Stimulated activated CD8-positive, alpha-beta memory T cell treated with anti-CD3 and anti-CD28 coated beads, Interleukin-15, amount 100 ng/mL, for 48 hours (primary cell): ENCODE measurements at places on chromosomes 7 and 10.

- DNase-seq = no peak
Observed at GRCh38 chr7:31234836-31235605, 105.5 kb downstream of the NEUROD6 start.

DNA sequence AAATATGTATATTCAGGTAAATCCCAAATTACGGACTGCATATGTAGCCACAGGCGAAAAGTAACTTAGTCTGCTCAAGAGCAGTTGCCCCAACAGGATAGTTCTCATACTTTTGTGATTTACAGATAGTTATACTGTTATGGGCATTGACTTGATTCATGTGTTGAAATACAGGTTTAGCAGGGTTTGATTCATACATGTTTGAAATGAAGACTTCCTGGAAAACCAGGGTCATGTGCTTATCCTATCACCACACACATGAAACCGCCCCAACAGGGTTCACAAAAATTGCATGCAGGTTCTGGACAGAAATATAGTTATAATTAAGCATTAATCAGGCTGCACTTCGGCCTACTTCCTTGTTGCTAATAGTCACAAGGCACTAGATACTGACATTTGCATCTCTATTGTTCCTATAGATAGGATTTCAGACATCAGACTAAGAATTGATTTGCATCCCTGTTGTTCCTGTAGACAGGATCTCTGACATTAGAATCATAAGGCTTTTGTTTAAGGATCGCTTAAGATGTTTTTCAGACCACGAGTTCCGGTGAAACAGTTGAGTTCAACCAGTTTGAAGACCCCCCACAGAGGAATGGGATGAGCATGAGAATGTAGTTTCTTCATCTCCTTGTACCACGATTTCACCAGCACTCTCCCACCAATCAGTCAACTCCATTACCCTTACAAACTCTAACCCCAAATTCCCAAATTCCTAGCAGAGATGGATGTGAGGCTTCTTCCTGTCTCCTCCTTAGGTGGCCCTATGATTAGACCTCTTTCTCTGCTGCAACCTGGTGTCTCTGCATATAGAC lies 2.0 kb upstream of the ZNF398 start:
- DNase-seq = no peak

DNA sequence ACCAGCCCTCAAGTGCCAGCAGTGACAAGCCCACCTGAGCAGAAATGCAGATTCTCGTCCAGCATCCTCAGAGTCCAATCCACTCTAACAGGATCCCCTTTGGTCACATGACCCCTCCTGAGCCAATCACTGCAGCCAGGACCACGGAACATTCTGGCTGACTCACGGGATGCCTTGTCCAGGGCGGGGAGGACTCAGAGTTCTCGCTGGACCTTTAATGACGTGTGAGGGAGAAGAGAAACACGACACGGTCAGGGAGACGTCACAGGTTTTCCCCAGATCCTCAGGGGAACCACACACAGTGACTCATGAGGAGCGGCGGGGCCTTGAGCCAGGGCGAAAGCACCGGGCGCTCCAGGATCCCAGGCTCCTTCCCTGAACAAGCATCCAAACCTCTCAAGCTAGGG lies 155.7 kb downstream of the PTPRN2 start:
- no peak for DNase-seq

- no peak for DNase-seq
Observed at GRCh38 chr7:149776848-149777407, 3.5 kb upstream of the ZNF467 start.

DNA sequence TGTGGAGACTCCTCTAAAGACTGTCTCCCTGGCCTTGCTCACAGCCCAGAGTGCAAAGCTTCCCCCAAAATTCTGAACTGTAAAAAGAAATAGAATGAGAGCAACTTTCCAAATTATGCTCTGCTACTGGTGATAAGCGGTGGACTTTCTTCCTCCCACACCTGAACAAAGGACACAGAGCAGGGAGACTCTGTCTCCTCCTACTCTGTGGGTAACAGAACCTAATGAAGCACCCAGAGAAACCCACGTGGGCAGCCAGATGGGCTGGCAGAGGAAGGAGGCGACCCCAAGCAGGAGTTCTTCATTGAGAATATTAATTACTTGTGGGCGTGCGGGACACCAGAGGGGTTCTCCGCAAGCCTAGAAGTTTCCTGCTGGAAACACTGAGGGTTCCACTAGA lies 139.5 kb downstream of the KMT2E start:
- no peak for DNase-seq

DNA sequence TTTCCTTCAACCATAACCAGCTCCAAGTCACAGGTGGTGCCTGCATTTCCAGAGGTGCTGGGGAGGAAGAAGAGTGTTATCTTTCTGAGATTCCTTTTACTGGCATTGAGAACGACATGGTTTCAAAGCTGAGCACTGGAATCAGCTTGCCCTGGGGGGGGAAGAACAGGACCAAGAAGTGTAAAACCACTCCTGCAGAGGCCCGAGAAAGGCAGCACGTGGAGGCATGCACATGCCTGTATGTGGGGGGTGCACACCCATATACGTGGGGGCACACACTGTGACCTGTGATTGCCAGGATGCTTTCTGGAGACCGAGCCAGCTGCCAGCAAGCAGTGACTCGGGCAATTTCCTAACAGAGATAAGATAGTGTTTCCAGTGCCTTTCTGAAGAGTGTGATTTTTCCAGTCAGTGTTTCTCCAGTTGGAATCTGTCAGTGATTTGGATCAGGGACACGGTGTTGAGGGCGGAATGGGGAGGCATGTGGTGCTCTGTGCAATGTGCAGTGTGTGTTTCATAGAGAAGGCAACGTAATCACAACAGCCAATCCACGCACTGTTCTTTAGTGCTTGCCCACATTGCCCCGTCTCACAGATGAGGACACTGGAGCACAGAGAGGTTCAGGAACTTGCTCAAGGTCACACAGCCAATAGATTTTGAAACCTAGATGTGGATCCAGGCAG lies 4.2 kb downstream of the LRRC27 start:
- DNase-seq = no peak

GRCh38 chr7:5375925-5376324 lies 47.7 kb downstream of the TNRC18 start:
- no peak for DNase-seq

DNA sequence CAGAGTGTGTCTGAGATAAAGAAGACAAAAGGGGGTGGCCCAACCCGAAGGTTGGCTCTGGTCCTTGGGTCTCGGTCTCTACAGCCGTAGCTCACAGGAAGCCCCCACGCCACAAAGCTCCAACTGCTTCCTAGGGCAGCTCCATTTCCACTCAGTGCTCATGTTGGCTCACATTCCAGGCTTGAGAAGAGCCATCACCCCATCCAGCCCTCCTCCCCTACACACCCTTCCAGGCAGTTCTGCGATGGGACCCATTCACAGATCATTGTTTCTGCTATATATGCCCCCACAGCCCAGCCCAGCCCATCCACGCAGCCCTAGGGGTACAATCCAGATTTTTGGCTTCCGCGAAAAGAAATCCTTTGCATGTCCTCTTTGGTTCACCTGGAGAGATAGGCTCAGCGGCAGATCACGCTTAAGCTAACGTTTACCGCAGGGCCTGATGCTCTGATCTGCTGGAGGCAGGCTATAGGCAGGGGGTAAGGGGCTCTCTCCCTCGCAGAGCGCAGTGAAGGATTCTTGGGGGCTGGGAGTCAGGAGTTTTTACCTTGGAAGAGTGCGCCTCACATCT lies 6.2 kb upstream of the HOXA11 start:
- no peak for DNase-seq
